ENCODE measurements at places on chromosomes 4 and X. TPM values are rescaled to one million over a fixed set of nuclear protein-coding genes. Genes with fewer than 3 reads are reported as not detected.

The DUSP21 gene
- not detected for total RNA-seq

The ARHGAP36 gene
- not detected for total RNA-seq

The PPP4R3C gene
- total RNA-seq: not detected

The PF4V1 gene
- not detected for total RNA-seq

The GAGE12J gene
- not detected for total RNA-seq

The PFKFB1 gene
- total RNA-seq: not detected

The TEX13C gene
- total RNA-seq: not detected

The TMPRSS11D gene
- not detected for total RNA-seq

The SAGE1 gene
- not detected for total RNA-seq

The OTC gene
- not detected for total RNA-seq

The SMIM10 gene
- 10.7 TPM for total RNA-seq

The INTU gene
- 4.4 TPM for total RNA-seq

The CPZ gene
- total RNA-seq: 130 TPM

The NXF2 gene
- not detected for total RNA-seq

All from SJSA1 (cell line).